ENCODE measurements at places on chromosomes 7 and 10.

GRCh38 chr10:92868557-92868956 lies 20.2 kb downstream of the EXOC6 start:
- DNase-seq, result no peak

- no peak for DNase-seq
These were observed 114.1 kb downstream of the VIPR2 start for GRCh38 chr7:159030490-159031134.

DNA sequence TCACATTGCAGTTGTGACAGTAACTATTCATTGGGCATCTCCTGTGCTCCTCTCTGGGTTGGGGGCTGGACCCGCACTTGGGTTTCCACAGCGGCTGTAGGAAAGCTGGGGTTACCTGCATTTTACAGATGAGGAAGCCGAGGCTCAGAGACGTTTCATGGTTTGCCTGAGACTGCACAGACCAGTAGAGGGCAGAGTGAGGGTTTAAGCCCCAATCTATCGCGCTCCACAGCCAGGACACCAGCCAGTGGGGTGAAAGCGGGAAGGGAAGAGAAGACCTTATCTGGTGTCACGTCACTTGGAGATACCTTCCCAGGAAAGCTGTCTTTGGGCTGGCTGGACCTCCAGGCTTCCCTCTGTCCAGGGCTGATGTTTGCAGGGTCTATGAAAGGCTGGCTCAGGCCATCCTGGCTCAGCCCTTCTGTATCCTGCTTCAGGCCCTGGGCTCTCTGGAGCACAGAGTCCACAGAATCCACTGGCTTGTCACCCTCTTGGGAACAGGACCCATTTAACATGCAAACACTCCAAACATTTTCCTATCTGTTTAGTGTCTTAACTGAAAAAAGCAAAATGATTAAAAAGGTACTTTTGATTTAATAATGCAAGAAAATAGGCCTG lies 167.7 kb downstream of the EMX2 start:
- no peak for DNase-seq

DNA sequence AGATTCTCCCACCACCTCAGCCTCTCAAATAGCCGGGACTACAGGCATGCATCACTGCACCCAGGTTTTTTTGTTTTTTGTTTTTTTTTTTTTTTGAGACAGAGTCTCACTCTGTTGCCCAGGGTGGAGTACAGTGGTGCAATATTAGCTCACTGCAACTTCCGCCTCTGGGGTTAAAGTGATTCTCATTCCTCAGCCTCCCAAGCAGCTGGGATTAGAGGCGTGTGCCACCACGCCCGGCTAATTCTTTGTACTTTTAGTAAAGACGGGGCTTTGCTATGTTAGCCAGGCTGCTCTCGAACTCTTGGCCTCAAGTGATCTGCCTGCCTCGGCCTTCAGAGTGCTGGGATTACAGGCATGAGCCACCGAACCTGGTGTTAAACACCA lies 107.5 kb upstream of the KIF5B start:
- no peak for DNase-seq

GRCh38 chr7:41809116-41809515 lies 106.2 kb upstream of the INHBA start:
- no peak for DNase-seq

- DNase-seq, result no peak
These were observed 52.2 kb downstream of the DIP2C start for GRCh38 chr10:637221-637620.

GRCh38 chr7:111708072-111708471 lies 145.8 kb upstream of the IMMP2L start:
- DNase-seq, result no peak

DNA sequence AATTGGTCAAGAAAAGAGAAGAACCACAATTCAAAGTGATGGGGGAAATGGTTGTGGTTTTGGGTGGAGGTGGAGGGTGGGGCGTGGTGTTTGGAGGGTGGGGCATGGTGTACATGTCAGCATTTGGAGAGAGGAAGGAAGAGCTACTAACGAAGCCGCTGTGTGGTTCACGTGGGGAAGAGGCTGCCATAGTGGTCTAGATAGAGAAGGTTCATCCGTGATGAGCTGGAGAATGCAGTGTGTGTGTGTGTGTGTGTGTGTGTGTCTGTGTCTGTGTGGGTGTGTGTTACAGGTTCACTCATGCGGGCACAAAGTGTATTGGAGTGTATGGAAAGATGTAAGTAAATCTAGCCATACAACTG lies 6.1 kb upstream of the VCL start:
- no peak for DNase-seq

GRCh38 chr10:71188201-71188600 lies 24.2 kb upstream of the UNC5B start:
- DNase-seq, result no peak

DNA sequence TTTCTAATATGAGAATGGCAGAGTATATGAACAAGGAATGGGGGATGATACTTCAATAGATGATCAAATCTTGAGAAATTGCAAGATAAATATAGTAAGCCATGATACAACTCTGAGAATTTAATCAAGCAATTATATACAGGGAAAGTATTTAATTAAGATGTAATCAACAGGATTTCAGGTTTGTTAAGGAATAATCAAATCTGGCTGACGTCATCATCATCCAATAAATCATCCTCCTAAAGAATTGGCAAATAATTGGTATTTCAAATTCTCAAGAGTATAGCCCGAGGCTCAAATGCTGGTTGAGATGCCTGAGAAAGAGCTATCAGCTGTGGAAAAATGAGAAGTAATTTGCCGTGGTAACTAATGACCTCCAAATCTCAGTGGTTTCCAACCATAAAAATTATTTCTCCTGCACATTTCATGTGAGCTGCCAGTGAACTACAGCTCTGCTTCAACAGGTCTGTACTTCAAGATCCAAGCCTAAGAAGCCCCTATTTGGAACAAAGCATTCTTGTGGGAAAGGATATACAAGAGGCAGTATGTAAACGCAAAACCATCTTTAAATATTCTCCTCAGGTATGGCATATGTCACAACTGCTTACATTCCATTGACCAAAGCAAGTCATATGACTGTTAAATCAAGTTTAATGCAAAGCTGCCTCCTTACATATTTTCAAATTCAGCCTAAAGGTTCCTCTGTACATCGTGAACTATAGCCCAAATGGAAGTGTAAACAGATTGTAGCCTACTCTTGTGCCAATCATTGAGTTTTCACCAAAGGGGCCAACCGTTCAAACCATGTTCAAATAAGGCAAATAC lies 503.0 kb downstream of the KIF20B start:
- DNase-seq, result no peak

DNA sequence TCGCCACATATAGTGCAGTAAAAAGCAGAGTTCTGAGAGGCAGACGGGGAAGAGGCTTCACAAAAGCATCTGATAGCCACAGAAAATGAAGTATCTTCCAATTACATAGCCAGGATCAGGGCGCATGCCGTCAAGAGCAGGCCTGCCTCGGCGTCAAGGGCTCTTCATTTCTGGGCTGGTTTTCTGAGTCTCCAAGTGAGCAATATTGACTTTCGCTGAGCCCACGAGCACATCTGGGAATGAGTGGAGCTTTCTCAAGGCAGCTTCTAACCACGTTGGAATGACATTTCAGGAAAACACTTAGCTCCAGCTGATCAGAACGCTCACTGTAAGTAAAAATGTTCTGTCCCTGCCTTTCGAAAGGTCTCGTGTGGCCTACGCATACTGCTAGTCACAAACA lies 51.9 kb downstream of the CLRN3 start:
- no peak for DNase-seq

- no peak for DNase-seq
These were observed at the start of gene RELN for GRCh38 chr7:103989200-103989784. TSS of gene RELN (minus strand) at chr7:103989658. CDS start at chr7:103989356, 302 bp downstream.

- no peak for DNase-seq
These were observed 261.5 kb downstream of the ELMO1 start for GRCh38 chr7:37187179-37187578.

DNA sequence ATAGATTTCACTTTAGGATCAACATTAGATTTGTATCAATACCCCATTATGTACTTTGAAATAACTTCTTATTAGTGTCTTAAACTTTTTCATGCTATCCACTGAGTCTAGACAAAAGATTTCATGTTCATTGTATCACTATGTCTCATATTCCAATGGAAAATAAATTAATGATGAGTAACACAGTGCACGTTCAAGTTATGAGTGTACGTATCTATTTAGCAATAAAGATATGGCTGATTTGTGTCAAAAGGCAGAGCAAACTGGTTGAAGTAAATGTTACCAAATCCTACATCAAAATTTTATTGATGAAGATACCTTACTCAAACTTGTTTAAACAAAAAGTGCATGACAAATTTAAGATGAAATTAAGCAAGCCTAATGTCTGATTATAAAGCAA lies 102.4 kb downstream of the SEMA3E start:
- no peak for DNase-seq

GRCh38 chr10:117441812-117442443 lies 66.7 kb upstream of the PDZD8 start:
- DNase-seq, result no peak

- no peak for DNase-seq
These were observed 285.4 kb downstream of the SNX13 start for GRCh38 chr7:17654940-17655339.

- DNase-seq, result no peak
These were observed 63.0 kb upstream of the MPP7 start for GRCh38 chr10:28365840-28366239.

DNA sequence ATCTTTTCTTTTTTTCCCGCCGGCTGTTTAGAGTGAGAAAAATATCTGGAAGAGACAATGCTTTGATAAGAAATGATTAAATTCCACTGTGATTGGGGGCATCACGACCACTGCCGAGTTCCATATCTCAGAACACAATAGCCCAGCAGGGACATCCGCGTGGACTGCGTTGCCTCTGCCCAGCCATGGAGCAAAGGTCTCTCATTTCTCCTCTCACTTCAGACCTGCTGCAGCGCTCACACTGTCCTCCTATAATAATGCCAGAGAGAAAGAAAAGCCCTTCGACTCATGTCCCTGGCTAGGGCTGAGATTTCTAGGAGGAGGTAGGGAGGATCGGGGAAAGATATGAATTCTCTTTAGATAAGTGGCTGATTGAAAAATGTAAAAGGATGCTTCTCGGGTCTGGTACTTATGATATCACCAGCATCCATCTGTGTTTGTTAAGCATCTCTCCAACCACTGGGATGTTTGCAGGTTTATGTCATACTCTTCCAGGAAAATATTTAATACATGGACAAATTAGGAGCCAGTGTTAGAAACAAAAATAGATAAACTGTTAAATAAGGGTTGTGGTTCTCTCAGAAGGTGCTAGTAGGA lies 472.9 kb upstream of the AKR1E2 start:
- DNase-seq, result no peak

DNA sequence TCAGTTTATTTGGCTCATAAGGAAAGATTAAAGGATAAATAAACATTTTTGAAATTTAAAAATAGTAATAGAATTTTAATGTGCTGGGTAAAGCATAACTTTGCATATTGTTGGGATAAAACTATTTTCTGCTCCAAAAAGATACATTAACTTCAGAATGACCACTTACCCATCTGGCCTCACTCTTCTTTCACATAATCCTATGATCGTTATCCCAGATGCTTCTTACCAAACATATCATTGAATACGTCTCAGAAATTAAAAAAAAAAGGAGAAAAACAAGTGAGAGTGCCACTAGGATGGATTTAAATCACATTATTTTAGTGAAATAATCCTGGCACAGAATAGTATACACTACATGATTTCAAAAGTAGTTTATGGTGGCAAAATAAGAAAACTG lies 677.5 kb upstream of the ZWINT start:
- DNase-seq, result no peak

GRCh38 chr10:125557801-125558505 lies 125.0 kb downstream of the TEX36 start:
- DNase-seq, result no peak

DNA sequence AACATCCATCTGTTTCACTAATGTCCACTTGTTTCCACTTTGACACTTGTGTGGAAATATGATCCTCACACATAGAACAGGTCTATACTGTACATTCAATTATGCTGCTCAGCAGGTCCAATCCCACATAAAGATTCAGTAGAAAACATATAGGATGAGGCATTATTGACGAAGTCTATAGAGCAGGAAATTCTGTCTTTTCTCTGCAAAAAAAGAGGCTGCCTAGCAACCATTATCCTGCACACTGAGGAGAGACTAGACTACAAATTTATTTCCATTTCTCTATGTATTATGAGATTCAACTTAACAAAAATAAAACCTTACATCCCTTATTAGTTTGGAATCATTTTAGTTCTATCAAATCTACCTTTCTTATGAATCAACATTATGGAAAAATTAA lies 204.6 kb upstream of the POM121L12 start:
- no peak for DNase-seq

DNA sequence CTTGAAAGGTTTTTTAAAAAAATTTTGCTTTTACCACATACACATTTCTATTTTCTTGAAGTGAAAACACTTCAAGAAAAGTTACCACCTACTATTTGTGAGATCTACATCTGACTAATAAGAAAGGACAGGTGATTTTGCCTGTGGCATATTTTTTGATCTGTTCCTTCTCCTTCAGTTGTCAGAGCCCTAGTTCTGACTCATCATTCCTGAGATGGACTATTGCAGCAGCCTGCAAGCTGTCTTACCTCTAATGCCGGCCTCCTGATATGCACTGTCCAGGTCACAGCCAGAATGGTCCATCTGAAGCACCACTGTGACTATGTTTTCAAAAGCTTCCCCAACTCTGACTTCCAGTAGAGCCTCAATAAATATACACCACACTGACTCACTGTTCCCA lies 28.2 kb upstream of the ANK3 start:
- no peak for DNase-seq

GRCh38 chr7:44291066-44291732 lies 34.2 kb downstream of the CAMK2B start:
- no peak for DNase-seq

DNA sequence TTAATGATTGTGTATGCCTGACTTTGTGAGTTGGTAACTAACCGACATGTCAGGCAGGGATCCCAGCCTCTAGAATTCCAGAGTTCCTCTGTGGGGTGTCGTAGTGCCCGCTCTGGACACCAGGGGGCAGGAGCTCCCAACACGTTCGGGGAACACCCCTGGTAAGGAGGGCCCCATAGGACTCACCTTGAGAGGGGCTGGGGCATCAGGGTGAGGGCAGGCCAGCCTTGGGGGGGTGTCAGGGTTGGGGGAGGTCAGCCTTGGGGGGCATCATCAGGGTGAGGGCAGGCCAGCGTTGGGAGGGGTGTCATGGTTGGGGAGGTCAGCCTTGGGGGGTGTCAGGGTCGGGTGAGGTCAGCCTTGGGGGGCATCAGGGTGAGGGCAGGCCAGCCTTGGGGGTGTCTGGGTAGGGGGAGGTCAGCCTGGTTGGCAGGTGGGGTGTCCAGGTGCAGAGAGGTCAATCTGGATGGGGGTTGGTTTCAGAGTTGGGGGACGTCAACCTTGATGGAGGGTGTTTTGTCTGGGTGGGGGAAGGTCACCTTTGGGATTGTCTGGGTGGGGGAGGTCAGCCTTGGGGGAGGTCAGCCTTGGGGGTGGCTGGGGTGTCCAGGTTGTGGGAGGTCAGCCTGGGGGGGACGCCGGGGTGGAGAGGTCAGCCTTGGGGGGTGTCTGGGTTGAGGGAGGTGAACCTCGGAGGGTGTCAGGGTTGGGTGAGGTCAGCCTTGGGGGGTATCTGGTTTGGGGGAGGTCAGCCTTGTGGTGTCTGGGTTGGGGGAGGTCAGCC lies 45.6 kb upstream of the SUN1 start:
- no peak for DNase-seq

GRCh38 chr7:100035876-100036275 lies 13.7 kb upstream of the ZSCAN21 start:
- no peak for DNase-seq

- DNase-seq, result no peak
These were observed 170.1 kb downstream of the EBF3 start for GRCh38 chr10:129793996-129794395.
